ENCODE measurements at places on chromosomes 4 and X.

- DNase-seq: no peak
These were observed 147.7 kb downstream of the CPEB2 start for GRCh38 chr4:15149839-15150592.

GRCh38 chr4:109434007-109434971, 674 bp downstream of the SEC24B start:
- DNase-seq: peak; percentile 8

DNA sequence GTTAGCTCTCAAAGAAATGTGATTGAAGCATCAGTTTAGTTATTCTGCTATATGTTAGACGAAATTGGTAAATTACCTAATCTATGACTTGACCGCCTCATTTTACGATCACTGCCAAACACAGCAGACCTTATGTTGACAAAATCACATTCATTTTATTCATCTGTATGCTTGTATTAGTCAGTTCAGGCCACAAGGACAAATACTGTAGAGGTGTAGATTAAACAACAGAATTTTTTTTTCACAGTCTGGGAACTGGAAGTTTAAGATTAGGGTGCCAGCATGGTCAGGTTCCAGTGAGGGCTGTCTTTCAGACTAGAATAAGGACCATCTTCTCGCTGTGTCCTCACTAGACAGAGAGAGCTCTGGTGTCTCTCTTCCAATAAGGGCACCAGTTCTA, 177.1 kb downstream of the NWD2 start:
- no peak for DNase-seq

DNA sequence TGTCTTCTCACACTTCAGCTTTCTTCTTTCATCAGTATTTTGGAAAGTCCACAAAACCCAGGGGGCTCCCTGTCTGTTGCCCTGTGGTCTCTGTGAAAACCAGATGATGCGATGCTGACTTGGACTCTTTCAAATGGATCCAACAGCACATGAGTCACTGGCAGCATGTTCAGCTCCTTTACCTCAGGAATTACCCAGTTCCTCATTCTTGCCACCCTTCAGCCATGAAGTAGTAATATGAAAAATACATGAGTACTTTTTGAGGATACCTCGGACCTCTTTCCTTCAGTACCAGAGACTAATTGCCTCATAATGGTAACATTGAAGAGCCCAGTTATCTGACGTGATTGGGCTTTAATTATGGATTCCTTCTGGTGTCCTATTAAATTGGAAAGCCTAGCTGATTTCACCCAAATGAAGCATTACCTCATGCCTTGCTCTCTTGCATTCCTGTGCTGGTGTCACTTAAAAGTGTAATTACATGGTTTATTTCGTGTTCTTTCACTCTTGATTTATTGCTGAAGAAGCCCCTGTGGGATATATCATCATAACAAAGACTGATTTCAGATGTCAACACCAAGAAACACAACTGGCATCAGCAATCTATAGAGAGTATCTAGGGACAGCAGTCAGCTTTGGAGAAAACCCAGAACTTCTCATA, 63.4 kb downstream of the NFKB1 start:
- no peak for DNase-seq

GRCh38 chr4:137623013-137623412, 90.7 kb upstream of the PCDH18 start:
- no peak for DNase-seq

DNA sequence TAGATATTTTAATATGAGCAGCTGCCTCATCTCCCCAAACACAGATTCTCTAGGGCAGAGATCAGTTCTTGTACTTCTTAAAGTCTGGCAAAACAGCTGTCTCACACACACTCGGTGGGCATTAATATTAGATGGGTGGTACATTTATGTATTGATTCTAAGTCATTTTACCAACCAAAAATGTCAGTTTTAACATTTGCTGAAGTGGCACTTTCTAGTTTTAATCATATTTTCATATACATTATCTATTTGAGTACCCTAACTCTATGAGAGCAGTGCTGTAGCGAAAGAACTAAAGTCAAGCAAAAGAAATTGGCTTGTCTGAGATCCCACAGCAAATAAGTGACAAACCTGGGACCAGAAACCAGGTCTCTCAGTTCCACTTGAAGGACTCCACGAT, 134.5 kb upstream of the SPRY1 start:
- DNase-seq: no peak

- no peak for DNase-seq
These were observed 413.6 kb upstream of the CXorf51A start for GRCh38 chrX:147228153-147228552.

DNA sequence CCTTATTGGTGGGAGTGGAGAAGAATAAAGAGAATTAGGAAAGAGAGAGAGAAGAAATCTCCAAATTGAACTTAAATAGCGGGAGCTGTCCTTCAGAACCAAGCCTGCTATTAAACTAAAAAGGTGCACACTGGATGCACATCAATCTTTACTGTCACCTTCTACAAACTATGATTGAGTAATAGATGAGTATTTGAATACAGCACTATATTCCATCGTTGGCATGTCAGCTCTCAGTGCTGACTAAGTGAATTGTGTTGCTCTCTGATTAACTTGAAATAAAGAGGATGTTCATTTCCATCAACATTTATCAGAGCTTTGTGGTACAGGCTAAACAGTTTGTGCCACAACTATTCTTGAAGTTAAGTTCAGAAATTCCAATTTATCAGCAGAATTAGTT, 143.7 kb upstream of the PABPC4L start:
- no peak for DNase-seq

GRCh38 chr4:114466299-114466698, 132.3 kb upstream of the UGT8 start:
- DNase-seq: no peak

DNA sequence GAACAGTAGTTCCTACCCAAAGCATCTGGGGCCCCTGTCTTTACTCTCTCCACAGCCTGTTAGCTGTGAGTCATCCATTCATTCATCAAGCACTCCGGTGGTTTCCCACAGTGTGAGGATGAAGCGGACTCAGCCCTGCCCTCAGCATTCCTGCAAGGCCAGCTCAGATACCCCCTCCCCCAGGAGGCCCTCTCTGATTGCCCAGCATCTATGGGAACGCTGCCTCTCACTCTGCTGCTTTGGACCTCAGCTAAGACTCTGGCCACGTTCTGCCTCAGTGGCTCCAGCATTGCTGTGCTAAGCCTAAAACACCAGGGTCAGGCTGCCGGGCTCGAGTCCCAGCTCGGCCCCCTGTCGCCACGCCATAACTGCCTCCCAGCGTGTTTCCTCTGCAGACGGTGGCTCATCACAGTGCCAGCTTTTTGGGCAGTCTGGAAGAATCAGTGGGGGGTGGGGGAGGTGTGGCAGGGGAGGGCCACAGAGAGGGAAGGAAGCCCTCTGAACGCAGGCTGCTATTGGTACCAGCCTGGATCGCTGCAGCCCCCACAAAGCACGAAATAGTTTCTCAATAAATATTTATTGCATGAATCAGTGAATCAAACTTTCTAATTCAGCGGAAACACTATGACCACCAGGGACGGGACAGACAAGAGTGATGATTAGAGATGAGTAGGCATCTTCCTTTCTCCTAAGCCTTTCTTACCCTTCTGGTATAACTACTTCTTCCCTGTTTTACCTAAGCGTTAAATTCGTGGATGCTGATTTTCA, 74.4 kb downstream of the SORCS2 start:
- no peak for DNase-seq

DNA sequence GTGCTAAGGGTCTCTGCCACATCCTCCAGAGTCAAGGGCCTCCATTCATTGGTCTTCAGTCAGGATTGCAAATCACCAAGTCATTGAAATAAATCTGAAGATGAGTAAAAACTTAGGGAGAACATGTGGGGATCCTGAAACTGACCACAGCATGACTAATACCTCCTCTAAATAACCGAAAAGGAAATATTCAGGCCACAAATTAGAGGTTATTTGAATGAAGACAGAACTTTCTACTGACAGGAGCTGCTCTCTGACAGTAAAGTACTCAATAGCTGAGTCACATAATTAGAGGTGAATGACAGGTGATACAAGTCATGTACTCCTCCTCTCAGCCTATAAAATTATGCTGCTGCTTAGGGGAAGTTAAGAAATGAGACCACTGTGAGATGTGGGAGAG, 240.2 kb upstream of the F9 start:
- DNase-seq: no peak

DNA sequence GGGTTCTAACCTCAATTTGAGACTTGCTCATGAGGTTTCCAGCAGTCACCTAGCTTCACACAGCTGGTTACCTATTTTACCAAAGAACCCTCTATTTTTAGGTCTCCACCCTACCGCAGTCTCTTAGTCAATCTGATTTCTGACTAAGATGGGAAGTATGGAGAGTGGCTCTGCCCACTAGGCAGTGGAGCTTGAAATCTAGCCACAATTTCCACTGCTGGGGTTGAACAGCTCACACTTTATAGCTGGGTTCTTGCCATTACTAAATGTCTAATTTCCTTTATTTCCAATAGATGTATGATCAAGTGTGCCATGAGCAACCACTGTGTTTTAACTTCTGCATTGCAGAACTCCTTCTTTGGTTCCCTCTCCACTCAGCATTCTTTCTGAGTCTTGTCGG, 43.1 kb downstream of the GASK1B start:
- no peak for DNase-seq

GRCh38 chrX:48749182-48749581, 12.4 kb upstream of the GLOD5 start:
- DNase-seq: no peak

- DNase-seq: no peak
These were observed 48.3 kb upstream of the WDR1 start for GRCh38 chr4:10164877-10165283.

DNA sequence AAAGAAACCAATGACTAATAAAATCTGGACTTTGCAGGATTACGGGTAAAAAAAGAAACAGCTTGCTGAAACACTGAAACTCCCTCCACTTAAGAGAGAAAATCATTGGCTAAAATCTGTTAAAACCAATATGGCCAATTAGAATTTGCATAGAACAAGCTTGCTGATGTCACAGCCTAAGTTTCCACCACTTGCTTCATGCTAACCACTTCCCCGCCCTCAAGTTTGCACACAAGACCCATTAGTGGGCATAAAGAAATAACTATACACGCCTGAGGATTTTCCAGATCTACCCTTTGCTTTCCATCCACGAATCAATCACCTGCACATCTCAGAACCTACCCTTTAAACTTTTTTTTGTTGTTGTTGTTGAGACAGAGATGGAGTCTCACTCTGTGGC, 42.7 kb upstream of the PHEX start:
- no peak for DNase-seq

- no peak for DNase-seq
These were observed 64.4 kb upstream of the TEX13D start for GRCh38 chrX:124268099-124268498.

- no peak for DNase-seq
These were observed 14.8 kb upstream of the CUL4B start for GRCh38 chrX:120575379-120576114.

DNA sequence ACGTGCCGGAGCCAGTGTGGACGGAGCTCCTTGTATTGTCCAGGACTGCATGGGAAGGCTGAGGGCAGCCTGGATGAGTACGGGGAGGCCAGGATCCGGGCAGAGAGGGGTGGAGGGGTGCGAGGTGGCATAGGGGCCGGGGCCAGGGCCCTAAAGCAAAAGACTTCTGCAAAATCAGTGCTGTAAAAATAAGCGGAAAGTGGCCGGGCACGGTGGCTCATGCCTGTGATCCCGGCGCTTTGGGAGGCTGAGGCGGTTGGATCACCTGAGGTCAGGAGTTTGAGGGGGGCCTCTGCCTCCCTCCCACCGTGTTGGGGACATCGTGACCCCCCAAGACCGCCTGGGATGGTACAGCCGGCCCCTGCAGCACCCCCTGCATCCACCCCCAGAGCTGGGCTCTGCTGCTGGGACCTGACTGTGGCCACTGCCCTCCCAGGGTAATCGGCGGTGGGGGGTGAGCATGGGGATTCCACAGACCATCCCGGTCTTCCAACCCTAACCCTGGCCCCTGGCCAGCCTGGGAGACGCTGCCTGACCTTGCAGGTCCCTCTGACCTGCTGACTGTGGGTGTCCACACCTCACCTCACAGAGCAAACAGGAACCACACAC, 23.4 kb upstream of the PLCXD1 start:
- DNase-seq: no peak

- DNase-seq: no peak
These were observed 8.3 kb downstream of the CYTL1 start for GRCh38 chr4:5010984-5011383.

GRCh38 chr4:81970454-81970853, 403.3 kb downstream of the HNRNPD start:
- no peak for DNase-seq

- no peak for DNase-seq
These were observed 1567.9 kb upstream of the TENM3 start for GRCh38 chr4:180675359-180675650.

DNA sequence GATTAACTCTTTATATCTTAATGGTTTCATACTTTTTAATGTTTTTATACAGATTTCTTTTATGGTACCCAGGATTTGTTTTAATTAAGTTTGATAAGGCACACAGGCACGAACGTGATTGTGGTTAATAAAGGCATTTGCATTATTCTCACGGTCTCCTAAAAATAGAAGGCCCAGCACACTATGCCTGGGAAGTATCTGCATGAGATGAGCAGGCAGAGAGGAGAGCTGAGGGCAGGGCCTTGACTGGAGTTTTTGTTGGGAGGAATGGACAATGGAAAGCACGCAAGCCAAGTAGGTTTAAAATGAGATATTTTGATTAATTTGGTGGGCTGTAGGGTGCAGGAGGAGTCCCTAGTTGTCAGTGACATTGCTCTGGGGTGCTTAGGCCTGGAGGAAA, 1714.3 kb upstream of the PCDH7 start:
- DNase-seq: no peak

All from activated effector memory CD4-positive, alpha-beta T cell treated with Interleukin-2 at 50 U/mL for 16 hours (primary cell).